Stimulated activated CD4-positive, alpha-beta T cell treated with anti-CD3 and anti-CD28 coated beads, TNF-alpha, amount 100 ng/mL, for 24 hours (primary cell): ENCODE measurements at places on chromosomes 2 and 18.

DNA sequence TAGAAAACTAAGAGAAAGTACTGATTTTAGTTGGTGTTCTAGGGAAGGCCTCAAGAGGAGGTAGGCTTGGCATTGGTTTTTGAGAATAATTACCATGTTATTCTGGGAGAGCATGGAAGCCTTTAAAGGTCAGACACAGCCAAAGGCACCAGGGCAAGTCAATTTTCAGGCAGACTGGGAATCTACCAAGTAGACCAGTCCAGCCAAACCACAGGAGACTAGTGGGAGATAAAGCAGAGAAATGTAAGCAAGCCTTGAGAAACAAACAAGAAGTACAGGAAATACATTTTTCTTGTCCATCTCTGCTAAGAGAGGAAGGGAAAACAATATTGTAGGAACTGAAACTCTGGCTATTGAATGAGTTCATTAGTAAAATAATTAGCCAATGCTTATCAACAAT is 5.5 kb upstream of the CCDC68 start:
- no peak for DNase-seq

DNA sequence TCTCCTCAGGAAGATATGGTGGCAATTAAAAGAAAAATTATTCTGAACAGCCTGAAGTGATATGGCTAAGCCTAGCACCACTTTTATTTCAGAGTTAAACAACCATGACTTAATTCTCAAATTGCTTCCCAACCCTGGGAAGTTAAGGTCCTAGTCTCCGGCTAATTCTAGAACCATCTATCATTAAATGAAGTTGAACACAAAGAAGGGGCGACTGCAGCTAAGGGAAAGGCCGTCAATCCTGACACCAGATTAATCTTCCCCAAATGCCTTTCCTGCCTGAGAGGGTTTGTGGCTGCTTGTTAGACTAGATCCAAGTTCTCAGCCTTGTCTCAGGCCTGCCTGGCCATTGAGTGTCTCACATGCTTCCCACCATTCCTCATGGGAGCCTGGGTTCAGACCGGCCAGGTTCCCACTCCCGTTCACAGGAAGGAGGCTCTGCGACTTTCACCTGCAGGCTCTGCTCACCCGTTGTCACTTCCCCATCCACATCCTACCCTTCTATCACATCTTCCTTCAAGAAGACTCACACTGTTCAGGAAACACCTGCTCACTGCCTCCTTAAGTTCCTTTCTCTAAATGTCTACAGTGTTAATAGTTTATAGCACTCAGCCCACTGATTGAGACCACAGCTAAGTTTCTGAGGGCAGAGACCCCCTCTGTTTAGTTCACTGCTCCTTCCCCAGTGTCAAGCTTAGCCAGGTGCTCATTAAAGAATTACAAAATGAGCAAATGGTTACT is 282.9 kb upstream of the REV1 start:
- DNase-seq, result no peak

DNA sequence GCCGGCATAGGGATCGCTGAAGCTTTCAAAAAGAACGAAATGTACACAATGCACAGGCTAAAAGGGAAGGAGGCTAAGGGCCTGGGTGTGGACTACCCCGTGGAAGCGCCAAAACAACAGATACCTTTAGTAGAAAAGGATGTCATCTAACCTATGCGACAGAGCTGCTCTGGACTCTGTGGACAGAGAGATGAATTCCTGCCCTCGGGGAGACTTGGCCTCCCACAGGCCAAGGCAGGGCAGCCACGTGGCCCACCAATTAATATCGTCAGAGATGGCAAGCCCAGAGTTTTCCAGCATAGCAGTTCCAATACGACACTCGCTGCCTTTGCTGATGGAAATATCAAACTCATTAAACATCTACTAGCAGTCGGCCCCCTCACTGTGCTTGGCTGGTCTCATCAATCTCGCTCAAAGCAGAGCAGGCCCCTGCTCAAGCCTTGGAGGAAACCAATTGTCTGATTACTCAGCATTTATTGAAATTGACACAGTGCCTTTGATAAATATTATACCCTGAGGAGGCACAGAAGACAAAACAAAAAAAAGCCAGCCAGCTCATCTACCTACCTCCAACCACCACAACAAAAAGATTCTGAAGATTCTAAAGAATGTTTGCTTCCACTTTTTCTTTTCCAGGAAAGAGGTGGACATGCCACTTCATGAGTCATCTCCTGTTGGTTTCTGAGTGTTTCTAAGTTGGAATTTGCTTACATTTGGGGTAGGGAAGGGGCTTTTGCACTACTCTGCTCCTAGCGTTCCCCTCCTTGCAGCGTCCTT is 79.0 kb upstream of the ACAA2 start:
- DNase-seq, result no peak

DNA sequence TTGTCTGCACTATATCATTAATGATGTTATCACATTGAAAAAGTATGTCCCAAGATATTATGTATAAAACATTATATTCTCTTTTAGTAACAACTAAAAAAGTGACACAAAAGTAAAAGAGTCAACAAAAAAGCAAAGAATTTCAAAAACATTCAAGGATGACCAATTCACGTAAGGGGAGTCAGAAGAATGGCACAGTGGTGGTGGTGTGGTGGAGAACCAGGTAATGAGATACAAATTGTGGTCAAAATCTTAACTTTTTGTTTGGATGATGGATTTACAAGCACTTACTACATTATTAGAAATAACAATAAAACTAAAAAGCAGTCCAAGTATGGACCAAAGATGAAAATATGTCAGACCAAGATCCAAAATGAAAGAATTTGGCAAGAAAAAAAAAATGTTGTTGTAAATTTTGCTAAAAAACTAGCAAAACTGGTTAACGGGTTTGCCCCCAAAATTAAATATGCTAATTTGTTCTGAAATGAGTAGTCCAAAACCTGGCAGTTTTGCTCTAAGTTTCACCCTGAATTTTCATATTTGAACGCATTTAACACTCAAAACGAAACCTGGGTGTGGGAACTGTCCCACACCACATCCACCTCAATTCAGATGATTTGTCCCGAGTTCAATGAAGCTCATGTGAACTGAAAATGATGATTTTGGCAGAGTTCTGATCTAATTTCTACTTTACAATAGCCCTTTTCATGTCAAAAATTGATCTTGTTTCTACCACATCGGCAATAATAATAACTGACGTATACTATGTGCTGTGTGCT is 135.8 kb downstream of the IKZF2 start:
- DNase-seq, result no peak

GRCh38 chr2:227822416-227823003 is 8.9 kb downstream of the CCL20 start:
- no peak for DNase-seq

GRCh38 chr18:48460929-48461583 is 51.9 kb upstream of the ZBTB7C start:
- no peak for DNase-seq

DNA sequence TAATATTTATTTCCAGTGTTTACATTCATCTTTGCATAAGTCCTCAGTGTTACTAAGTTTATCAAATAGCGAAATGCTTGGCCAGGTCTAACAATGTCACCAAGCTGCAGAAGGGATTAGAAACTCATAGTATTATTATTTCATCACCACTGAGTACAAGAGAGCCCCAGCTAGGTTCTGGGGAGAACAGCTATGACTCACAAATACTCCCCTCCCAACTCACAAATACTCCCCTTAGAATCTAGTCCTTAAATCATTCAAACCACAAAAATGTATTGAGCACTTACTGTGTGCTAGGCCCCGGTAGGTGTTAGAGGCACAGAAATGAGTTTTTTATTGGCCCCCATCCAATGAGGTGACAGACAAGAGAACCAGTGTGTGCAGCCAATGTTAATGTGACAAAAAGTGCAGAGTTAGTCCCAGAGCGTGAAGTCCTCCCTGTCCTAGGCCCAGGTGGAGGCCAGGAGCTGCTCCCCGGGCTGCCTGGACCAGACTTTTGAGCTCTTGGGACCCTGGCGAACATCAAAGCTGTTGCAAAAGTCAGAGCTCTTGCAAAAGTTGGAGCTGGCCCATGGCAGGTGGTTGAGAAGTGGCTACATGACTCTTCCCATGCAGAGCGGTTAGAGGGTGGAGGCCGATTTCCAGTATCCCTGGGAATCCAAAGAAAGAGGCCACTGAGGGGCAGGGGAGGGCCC is 9.8 kb downstream of the STEAP3 start:
- no peak for DNase-seq

DNA sequence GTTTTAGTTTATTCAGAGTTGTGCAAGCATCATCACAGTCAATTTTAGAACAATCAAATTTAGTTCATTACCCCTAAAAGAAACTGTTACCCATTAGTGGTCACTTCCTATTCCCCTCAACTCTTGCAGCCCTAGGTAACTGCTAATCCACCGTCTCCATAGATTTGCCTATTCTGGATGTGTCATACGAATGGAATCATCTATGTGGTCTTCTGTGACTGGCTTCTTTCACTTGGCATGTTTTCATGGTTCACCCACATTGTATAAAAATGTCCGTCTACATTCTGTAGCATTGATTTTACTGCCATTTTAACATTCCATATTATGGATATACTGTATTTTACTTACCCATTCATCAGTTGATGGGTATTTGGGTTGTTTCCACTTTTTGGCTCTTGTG is 5.3 kb upstream of the CEP68 start:
- DNase-seq, result no peak

- no peak for DNase-seq
These were observed 80.6 kb upstream of the LYPD1 start for GRCh38 chr2:132750606-132751005.

DNA sequence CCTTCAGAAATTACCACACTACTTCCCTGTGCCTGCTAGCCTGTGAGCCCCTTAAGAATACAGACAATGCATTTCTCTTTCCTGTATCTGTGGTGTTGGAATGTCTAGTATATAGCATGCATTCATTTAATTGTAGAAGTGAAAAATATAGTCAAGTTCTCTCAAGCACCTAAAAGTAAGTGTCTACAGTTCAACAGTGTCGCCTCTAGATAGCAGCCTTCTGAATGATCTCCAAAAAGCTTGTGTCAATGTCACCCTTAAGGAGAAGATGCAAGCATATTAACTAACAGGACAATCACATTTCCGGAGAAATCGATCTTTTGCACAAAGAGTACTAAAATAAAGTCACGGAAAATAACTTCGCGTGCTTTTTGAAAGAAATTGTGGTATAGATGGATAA is 27.5 kb upstream of the DSG3 start:
- DNase-seq, result no peak

- DNase-seq, result no peak
These were observed 781 bp upstream of the SOX11 start for GRCh38 chr2:5691221-5691984.

- DNase-seq, result no peak
These were observed 5.9 kb downstream of the OTOF start for GRCh38 chr2:26471766-26472706.

- DNase-seq, result no peak
These were observed 48.0 kb downstream of the ROCK2 start for GRCh38 chr2:11296401-11296800.

- DNase-seq, result no peak
These were observed 42.8 kb upstream of the SGPP2 start for GRCh38 chr2:222381566-222381965.

- no peak for DNase-seq
These were observed 128.0 kb upstream of the SP5 start for GRCh38 chr2:170587117-170587516.

DNA sequence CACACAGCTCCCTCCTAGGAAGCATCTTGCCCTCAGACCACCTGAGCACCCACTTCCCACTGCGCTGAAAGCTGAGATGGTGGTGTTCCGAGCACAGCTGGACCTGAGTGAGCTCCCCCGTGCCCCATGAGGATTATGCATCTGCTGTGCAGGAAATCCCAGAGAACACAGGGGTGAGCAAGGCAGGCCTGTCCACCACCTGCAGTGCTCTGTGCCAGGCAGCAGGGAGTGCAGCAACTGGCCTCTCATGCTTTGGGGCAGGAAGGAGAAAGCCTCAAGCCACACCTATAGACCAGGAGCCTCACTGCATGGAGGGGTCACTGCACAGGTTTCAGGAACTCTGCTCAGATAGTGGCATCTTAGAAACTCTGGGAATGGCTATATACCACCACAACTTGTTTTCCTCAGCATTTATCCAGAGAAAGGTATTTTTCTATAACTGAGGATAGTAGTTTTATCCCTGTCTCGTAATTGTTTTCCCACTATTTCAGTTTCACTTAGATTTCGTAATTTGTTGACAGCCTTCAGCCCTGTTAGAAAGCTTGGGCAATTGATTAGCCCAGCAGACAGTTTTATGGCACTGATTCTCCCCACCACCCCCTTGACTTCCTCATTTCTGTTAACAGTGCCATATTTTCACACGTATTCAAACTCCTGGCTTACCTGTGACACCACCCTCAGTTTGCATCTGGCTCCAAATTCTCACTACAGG is 144.3 kb upstream of the DAPL1 start:
- no peak for DNase-seq

- DNase-seq, result no peak
These were observed 146.9 kb downstream of the SP3 start for GRCh38 chr2:173818285-173818684.

DNA sequence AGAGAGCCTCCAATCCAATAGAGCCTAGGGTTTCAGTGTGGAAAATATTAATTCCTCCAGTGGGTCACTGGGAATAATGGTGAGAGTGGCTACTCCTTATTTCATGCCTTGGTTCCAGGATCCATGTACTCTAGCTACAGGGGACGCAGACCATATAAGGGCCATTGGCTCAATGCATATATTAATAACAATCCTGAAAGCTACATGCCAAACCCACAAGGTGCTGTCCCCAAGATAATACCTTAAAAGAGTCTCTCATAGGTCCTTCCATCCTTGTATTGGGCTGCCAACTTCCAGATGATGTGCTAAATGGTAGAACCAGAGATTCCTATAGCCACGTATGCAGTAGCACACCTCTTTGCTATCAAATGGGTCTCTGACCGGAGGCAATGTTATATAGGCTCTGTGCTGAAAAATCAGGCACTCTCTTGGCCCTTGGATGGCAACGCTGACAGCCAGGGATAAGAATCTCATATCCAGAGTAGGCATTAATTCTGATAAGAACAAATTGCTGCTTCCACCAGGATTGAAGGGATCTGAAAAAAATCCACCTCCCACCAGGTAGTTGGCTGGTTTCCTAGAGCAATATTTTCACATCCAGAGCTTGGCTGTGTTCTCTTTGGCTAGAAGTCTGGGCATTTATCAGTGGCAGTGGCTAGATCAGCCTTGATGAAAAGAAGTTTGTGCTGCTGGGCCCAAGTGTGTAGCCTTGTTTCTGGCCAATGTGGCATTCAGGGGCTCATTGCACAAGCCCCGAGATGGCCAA is 218.1 kb upstream of the MGAT5 start:
- DNase-seq, result no peak

GRCh38 chr2:148561389-148561788 is 83.2 kb upstream of the EPC2 start:
- DNase-seq, result no peak

GRCh38 chr2:98884658-98885057 is 51.4 kb downstream of the CRACDL start:
- no peak for DNase-seq

- no peak for DNase-seq
These were observed 202.3 kb upstream of the RAB6C start for GRCh38 chr2:129777146-129777545.

GRCh38 chr2:44596537-44597320 is 235.0 kb downstream of the CAMKMT start:
- DNase-seq, result no peak

GRCh38 chr18:13237073-13237472 is 18.5 kb downstream of the LDLRAD4 start:
- no peak for DNase-seq
